Ovary (tissue), 10 donors: ENCODE measurements at places on chromosomes 3 and 15. TPM values are rescaled to one million over a fixed set of nuclear protein-coding genes. Genes with fewer than 3 reads are reported as not detected.

GRCh38 chr15:52427804-52428203, 100.9 kb downstream of the MYO5A start:
- no peaks in the 10 kb centered on the region for H3K27me3 ChIP-seq
- no peaks in the 10 kb centered on the region for H3K4me1 ChIP-seq
- H3K27ac ChIP-seq: no peak overlapping the region
- no peak overlapping the region for H3K4me3 ChIP-seq
- H3K36me3 ChIP-seq: no peaks in the 10 kb centered on the region

Gene CPB1
- total RNA-seq: not detected

Gene CHRNA7
- 3.4 TPM for total RNA-seq

Gene CKMT1B
- 0.41 TPM for total RNA-seq

Gene CFAP91
- total RNA-seq: 9.6 TPM

Gene MUC4
- not detected for total RNA-seq

Gene MEGF11
- 1.6 TPM for total RNA-seq

Gene LRRC28
- 16.6 TPM for total RNA-seq
